ENCODE measurements at places on chromosomes 12 and 14.

DNA sequence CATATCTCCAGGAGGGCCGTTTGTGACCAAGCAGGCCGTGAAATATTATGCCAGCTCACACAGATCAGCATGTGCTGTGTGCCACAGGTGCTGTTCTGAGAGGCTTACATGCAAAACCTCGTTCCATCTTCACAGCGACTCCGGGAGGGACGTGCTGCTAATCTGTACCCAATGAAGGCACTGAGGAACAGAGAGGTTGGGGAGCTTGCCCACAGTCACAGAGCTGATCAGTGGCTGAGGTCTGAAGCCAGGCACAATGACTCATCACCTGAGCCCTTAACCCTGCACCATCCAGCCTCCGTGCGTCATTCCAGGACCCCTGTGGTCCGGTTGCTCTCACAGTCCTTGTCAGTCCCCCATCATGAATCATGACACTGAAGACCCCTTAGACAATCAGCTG is 66.7 kb downstream of the SLC6A12 start:
- no peak for DNase-seq

- no peak for DNase-seq
Measured at GRCh38 chr14:51419685-51420084, 179.6 kb downstream of the TMX1 start.

- DNase-seq: no peak
Measured at GRCh38 chr12:121812921-121813896, 9.4 kb downstream of the SETD1B start.

DNA sequence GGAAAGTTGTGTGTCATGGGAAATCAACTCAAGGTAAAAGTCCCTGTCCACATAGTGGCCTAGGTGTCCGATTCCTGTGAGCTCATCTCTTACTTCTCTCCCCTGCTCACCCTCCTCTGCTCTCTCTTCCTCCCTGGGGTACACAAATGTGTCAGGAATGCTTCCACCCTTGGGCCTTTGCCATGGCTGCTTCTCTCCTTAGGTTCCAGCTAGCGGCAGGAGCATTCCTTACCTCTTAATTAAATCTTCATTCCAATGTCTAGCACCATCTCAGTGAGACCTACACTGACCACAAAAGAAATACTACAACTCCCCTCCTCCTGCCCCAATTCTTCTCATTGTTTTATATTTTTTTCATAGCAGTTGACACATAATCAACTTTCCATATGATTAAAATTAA is 298.6 kb downstream of the PDZRN4 start:
- no peak for DNase-seq

Data from D341Med (cell line).